ENCODE measurements at places on chromosomes 3 and 15. TPM values are rescaled to one million over a fixed set of nuclear protein-coding genes. Genes with fewer than 3 reads are reported as not detected.

GRCh38 chr15:70147178-70147760 lies 49.6 kb upstream of the TLE3 start:
- DNase-seq = no peak

- peak; percentile 28 for DNase-seq
Observed at GRCh38 chr3:99409961-99410360, 228.4 kb upstream of the COL8A1 start.

DNA sequence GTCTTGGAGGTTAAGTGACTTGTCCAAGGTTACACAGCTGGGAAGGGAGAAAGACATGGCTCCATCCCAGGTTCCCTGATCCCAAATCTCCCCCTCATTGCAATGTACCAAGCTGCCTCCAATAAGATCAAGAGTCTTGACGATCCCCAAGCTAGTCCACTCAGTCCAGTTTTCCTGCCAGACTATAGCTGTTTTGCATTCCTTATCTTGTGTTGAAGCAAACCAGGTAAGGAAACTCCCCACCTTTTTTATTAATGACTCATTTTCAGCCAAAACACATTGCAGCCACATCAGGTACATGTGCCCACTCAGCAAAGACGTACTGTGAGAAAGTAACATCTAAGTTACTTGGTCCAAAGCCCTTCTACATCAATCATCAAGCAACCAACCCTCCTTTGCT lies 41.9 kb downstream of the LIPC start:
- peak; percentile 91 for DNase-seq

DNA sequence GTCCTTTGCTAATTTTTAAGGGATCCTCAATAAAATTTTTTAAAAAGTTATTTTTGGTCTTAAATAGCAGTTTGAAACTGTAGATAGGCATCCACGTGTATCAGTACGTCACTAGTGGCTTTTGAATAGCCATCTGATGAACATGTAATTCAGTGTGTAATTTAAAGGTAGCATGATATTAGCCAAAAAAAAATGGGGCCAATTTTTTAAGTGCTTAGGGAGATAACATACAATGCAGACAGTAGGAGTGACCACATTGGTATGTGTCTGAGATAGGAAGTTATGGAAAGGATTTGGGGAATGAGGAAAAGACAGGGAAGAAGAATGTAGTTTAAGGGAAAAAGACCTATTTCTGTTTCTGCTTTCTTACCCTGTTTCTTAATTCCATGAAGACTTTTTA lies 2.5 kb downstream of the AP4E1 start:
- peak; percentile 12 for DNase-seq

- no peak for DNase-seq
Observed at GRCh38 chr3:175288621-175289020, 429.5 kb downstream of the NAALADL2 start.

GRCh38 chr3:151969026-151969642 lies 95.7 kb downstream of the SUCNR1 start:
- DNase-seq = no peak

- DNase-seq = no peak
Observed at GRCh38 chr3:188396251-188396650, 242.3 kb downstream of the LPP start.

GRCh38 chr3:116394365-116394764 lies 50.9 kb downstream of the LSAMP start:
- no peak for DNase-seq

- peak; percentile 65 for DNase-seq
Observed at GRCh38 chr3:187369089-187369447, 883 bp downstream of the RTP4 start.

- peak; percentile 93 for DNase-seq
Observed at GRCh38 chr15:69414701-69415167, 585 bp downstream of the KIF23 start.

DNA sequence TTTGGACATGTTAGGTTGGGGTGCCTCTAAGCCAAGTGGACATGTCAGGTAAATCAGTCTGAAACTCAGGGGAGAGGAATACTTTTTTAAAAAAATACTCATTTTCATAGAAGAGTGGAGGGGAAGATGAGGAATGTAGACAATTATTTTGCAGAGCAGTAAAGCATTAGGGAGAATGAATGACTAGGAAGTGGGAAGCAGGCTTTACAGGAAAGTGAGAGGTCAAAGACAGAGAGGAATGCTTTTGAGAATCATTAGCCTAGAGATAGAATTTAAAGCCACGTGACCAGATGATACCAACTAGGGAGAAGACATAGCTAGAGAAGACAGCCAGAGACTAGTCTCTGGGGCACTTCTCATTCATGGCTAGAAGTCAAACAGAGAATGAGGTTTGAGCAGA lies 91.0 kb downstream of the RAD18 start:
- no peak for DNase-seq

DNA sequence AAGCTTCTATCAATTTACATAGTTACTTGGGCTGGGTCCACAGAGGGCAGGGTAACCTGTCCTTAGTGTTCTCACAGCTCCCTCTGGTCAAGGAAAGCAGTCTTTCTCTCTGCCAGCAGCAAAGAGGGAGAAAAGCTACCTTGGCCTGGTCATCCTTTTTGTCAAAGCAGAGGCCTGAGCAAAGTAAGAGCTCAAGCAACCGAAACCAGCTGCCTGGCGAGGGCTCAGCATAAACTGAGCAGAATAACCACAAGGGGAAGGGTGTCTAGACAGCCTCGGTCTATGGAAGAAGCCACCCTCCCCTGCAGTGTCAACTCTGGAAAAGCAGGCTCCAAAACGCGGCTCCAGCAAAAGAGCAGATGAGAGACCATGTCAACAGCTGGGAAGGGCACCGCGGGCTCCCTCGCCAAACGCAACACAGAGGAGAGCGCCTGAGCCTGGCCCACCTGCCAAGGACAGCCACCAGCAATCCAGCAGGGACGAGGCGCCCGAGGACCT lies 17.4 kb downstream of the LRIG1 start:
- DNase-seq = no peak

- DNase-seq = no peak
Observed at GRCh38 chr3:196216089-196216564, at the start of gene SLC51A. TSS of gene SLC51A (plus strand) at chr3:196216534. CDS start at chr3:196216713, 179 bp downstream.

DNA sequence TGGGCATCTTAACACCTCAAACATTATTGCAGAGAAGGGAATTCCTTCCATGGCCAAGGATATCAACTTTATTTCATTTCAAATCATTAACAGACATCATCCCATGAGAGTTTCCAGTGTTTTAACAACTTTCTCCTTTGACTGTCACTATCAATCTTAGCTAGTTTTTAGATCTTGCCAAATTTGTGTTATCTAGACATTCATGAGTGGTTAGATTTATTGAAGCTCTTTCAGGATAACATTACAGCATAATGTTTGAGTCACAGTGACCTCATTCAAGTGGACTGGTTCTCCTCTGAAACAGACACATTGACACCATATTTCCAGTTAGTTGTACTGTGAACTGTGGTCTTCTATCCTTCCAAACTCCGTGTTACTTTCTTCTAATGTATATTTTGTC lies 8.6 kb upstream of the TNFAIP8L3 start:
- DNase-seq = peak; percentile 84

- no peak for DNase-seq
Observed at GRCh38 chr3:175103298-175103697, 244.2 kb downstream of the NAALADL2 start.

GRCh38 chr15:75380773-75381172 lies 12.4 kb upstream of the MAN2C1 start:
- DNase-seq = no peak

GRCh38 chr15:55872471-55872870 lies 120.9 kb downstream of the NEDD4 start:
- DNase-seq = no peak

GRCh38 chr15:80452166-80452565 lies 48.0 kb downstream of the ARNT2 start:
- DNase-seq = no peak

GRCh38 chr3:148457886-148458285 lies 239.8 kb upstream of the AGTR1 start:
- DNase-seq = no peak

RETNLB gene
- total RNA-seq = not detected

RTP2 gene
- not detected for total RNA-seq

ACAA1 gene
- total RNA-seq = 13.2 TPM

P3H2 gene
- 95.5 TPM for total RNA-seq

COPS2 gene
- 43.1 TPM for total RNA-seq

PODXL2 gene
- 18.6 TPM for total RNA-seq

LEKR1 gene
- 1.6 TPM for total RNA-seq

AQP9 gene
- total RNA-seq = not detected

SOX14 gene
- total RNA-seq = not detected

NDN gene
- total RNA-seq = not detected

CCDC39 gene
- not detected for total RNA-seq

IQCF5 gene
- not detected for total RNA-seq

ARHGEF26 gene
- total RNA-seq = 4.1 TPM

TGM5 gene
- total RNA-seq = not detected

B4GALT4 gene
- 27.4 TPM for total RNA-seq

PRTG gene
- 2.7 TPM for total RNA-seq
